ENCODE measurements at places on chromosomes 5 and 9. TPM values are rescaled to one million over a fixed set of nuclear protein-coding genes. Genes with fewer than 3 reads are reported as not detected.

SHROOM1 gene
- 96.1 TPM for total RNA-seq

IFNA5 gene
- total RNA-seq: not detected

PCDHGB1 gene
- 4.6 TPM for total RNA-seq

PCDHB5 gene
- 8.0 TPM for total RNA-seq

MLANA gene
- total RNA-seq: not detected

CAMSAP1 gene
- total RNA-seq: 24.4 TPM

ANGPTL2 gene
- total RNA-seq: 55.2 TPM

RETREG1 gene
- 63.7 TPM for total RNA-seq

SPACA9 gene
- 10.4 TPM for total RNA-seq

RALGDS gene
- total RNA-seq: 50.7 TPM

IL4 gene
- not detected for total RNA-seq

TLE1 gene
- 70.1 TPM for total RNA-seq

SHISAL2B gene
- total RNA-seq: not detected

ABLIM3 gene
- 15.1 TPM for total RNA-seq

CCL27 gene
- total RNA-seq: not detected

FAM151B gene
- total RNA-seq: 3.0 TPM

SEMA6A gene
- 98.1 TPM for total RNA-seq

INIP gene
- total RNA-seq: 21.5 TPM

SPATA31E1 gene
- not detected for total RNA-seq

DNAJC25 gene
- total RNA-seq: 6.5 TPM

ACTBL2 gene
- not detected for total RNA-seq

FSD1L gene
- total RNA-seq: 9.3 TPM

SLC6A18 gene
- not detected for total RNA-seq

SOX30 gene
- 0.09 TPM for total RNA-seq

ZBED3 gene
- 16.6 TPM for total RNA-seq

Measured in mucosa of gallbladder (tissue), 1 donor.